NCI-H748 treated with DMSO at 0.1 percent for 48 hours (cell line): ENCODE measurements at places on chromosomes 1 and 21.

DNA sequence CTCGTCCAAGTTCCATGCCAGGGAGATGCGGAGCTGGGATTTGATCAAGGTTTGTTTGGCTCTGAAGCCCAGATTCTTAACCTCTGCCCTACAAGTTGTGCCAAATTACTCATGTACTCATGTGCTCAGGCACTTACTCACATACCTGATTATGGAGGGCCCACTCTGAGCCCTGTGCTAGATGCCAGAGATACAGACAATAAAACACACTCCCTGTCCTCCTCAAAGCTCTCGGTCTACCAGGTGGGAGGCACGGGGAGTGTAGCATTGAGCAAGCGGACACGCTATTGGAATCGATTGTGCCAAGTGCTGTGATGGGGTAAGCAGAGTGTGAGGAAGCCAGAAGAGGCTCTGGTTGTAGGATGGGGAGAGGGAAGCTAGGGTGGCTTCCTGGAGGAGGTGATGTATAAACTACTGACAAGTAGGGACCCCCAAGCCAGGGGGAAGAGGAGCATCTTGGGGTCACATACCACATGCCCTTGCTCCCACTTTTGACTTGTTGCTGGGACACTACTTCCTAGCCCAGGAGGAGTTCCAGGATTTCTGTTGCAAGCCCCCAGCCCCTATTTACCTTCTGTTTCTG, 49.8 kb upstream of the IFNLR1 start:
- DNase-seq, result no peak

DNA sequence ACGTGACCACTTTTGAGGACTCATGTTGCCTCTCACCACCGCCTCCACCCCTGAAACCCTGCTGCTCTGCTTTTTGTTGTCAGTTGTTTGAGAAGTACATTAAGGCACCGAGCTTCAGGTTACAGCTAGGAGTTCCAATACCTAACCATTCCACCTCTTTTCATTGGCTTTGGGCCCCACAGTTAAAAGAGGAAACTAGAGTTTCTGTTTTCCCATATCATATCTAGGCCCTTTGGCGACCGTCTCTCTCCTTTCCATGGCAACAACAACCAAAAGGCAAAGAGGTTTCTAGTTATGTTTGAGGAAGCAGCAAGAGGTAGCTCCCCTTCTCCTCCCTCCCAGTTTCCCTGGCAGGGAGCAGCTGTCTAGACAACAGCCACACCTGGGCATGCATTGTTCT, 5.9 kb downstream of the ANKRD35 start:
- peak; percentile 97 for DNase-seq

DNA sequence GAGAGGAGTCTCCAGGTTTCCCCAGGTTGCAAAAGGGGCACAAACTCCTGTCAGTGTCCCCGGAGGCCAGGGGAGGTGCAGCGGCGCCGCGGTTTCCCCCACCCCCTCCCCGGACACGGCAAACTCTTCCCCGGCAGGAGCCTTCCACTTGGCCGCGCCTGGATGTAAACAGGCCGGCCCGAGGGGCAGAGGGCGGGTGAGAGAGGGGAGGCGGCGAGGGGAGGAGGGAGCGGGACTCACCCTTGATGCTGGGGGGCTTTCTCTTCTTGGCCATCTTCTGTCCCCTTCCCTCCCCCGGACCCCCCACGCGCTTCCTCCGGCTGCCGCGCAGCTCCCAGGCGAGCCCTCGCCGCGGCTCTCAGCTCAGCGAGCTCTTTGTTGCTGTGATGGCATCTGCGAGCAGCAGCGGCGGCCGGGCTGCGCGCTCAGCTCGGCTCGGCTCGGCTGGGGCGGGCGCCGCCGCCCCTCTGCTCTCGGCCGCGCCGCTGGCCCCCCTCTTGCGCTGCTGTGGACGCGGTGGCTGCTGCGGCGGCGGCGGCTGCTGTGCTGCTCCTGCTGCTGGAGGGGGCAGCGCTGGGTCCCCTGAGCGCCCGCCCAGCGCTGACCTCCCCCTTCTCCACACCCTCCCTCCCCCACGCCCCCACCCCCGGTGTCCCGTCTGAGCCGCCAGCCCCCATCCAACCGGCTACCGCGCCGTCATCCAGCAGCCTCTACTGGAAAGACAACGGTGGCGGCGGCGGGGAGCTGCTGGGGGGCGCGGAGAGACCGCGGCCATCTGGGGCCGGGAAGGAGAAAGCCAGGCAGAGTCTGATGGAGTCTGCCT, 4.9 kb upstream of the SLC44A5 start:
- DNase-seq, result peak; percentile 28

GRCh38 chr21:45292399-45293219, 4.9 kb upstream of the POFUT2 start:
- peak; percentile 22 for DNase-seq

DNA sequence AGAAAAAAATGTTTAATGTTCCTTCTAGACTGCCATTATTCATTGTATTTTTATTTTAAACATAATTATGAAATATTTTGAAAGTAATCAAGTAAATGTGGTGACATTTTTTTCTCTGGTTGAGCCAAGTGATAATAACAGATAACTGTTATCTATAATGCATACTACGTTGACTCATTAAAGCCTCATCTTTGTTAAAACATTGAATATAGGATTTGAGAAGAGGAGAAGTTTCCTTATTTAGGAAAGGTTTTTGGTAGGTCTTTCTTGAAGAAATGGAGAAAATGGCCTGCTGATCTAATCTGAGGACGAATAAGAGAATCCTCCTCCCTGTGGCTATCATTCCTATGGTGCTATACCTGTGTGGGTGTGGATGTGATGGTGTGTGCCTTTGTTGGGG, 89.0 kb downstream of the NFIA start:
- no peak for DNase-seq

DNA sequence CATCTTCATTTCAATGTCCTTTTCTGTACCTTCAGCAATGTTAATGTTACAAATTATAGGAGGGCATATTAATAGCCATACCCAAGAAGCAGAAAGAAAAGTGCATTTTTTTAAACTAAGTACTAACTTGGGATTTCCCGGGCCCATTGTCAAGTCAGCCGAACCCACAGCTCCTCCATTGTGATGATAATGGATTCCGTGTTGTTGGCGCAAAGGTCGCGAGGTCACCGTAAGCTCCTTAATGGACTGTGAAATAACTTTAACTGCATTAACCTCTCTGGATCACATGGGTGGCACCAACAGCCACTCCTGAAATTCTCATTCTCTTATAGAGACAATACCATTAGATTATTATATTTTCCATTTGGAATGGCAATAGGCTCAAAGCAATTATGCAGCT, 250.6 kb upstream of the RRP15 start:
- DNase-seq, result no peak

DNA sequence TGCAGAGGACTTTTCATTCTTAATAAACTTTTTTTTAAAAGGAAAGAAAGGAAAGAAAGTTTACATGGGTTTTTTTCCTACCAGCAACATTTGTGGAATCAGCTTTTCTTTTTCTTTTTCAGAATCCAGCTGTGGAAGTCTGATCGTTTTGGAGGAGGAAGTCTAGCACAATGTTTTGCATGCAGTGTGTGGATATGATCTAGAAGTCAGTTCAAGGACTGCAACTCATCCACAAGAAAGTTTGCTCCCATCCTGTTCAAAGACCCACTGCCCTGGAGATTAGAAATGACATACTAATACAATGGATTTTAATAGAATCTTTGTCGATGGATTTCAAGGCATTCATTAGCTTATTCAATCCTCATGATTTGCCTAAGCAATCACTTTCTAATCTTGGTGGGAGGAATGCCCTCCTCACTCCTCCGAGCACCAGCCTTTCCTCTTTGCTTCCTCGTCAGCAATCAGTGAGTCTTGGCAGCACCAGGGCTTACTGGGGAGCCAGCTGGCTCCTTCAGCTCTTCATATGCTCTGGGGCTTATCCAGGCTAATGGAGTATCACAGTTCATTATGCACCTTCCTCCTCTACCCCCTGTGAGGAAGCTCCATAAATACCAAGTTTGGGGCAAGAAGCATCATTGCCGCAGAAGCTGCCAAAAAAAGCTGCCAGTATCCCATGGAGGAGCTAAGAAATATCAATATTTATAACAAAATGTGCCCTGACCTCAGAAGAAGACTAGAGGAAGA, 392.3 kb upstream of the PKN2 start:
- no peak for DNase-seq

DNA sequence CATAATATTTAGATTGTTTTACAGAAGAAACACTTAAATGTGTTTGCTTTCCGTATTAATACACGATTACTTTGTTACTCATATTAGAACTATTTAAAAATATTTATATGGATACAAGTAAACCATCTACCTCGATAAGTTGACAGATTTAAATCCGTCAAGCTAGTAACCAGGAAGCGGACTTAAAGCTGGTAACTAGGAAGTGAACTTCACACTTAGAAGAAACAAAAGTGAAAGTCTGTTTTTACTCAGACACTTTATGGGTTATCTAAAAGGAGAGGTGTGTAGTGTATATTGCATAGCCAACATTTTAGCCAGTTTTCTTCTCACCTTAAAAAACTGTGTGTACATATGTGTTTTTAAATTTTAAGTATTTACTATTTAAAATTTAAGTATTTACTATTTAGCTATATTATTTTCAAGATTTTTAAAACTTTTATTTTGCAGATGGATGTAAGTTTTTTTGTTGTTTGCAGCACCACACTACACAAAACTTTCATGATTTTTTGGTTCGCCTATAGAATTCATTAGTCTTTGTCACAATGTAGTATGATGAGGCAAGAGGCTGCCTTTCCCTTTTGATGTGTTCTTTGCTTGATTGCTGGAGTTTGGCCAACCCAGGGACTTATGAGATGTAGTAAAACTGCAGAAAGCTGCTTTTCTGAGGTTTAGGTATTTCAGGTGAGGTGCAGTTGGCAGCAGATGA, 2.7 kb downstream of the USP25 start:
- no peak for DNase-seq

DNA sequence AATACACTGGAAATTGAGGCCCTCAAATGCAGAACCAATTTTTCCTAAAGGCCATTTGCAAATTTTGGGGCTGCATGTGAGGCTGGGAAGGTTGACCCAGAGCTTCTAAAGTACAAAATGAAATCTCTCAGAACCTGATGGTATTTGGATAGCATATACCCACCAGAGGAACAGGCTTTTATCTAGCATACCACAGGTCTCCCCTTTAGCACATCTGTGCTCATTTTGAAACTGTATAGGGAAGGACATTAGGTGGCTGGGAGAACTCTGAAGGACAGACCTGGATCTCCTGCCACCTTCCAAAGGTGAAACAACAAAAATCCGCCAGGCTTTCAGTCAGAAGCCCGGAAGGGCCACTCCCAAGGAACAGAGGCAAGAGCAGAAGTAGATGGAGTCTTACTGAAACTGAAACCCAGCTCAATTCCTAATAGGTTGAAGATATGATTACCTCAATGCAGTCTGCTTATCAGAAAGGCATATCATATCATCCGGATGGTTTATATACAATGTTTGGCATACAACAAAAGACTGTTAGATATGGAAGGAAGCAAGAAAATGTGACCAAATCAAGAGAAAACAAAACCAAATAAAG, 11.6 kb downstream of the CD55 start:
- no peak for DNase-seq

DNA sequence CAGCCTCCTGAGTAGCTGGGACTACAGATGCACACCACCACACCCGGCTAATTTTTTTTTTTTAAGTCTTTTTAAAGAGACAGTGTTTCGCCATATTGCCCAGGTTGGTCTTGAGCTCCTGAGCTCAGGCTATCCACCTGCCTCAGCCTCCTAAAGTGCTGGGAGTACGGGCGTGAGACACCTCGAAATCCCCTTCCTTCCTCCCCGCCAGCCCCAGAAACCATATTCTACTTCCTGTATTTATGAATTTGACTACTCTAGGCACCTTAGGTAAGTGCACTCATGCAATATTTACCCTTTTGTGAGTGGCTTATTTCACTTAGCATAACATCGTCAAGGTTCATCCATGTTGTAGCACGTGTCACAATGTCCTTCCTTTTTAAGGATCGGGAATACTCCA, 6.9 kb upstream of the LRP8 start:
- DNase-seq, result no peak

- DNase-seq, result no peak
These were observed 232.5 kb downstream of the NCAM2 start for GRCh38 chr21:21230672-21231071.

- DNase-seq, result no peak
These were observed 461.9 kb upstream of the RGS18 start for GRCh38 chr1:191696354-191696753.
